ENCODE measurements at places on chromosomes 11 and 22.

- DNase-seq, result no peak
Observed at GRCh38 chr11:84812471-84812969, 814.6 kb downstream of the DLG2 start.

GRCh38 chr22:47041271-47042115, 279.0 kb downstream of the TBC1D22A start:
- DNase-seq, result no peak

DNA sequence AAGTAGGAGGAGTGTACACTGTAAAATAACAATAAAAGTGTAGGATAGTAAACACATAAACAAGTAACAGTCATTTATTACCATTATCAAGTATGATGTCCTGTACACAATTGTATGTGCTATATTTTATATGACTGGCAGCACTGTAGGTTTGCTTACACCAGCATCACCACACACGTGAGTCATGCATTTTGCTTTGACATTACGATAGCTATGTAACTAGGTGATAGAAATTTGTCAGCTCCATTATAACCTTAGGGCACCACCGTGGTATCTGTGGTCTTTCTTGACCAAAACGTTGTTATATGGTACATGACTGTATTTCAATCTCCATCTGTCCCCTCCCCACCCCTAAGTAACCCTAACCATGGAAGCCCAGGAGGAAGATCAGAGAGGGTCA, 1.1 kb downstream of the DNAL4 start:
- no peak for DNase-seq

DNA sequence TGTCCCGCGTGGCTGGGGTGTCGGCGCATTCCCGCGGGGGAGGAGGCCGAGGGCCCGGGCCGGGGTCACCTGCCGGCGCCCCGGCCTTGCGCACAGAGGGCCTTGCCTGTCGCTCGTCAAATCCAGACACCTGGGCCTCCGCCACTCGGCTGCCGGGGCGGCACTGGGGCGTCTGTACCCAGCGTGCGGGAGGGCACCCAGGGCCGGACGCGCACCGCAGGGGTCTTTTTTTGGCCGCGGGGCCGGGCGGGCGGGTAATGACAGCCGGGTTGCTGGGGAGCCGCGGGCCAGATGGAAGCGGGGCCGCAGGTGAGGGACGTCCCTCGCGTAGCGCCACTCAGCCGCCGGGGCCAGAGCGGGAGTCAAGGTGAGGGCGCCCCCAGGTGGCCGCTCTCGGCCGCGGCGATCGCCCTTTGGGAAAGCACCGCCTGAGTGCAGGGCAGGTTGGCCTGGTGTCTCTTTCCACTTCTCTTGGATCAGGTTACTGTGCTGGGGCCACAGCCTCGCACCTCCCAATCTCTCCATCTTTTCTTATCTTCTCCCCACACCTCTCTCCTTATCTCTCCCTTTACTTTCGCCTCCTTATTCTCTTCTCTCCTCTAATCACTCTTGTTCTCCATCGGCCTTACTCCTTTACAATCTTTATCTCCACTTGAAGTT, 3.5 kb downstream of the PHLDB1 start:
- no peak for DNase-seq

DNA sequence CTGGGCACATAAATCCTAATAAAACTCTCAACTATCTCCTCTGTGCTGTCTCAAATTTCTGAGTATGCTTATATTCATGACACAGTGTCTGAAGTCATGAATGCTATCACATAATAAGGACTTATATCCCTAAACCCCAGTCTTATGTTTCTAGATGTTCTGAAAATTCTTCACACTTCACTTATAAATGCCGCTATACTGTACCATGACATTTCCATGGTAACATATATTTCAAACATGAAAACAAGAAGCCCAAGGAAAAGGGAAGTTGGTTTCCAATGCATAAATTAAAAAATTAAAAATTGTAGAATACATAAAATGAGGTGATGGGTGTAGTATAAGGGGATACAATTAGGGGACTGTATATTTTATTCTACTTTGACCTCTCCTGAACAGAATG, 11.7 kb downstream of the GVQW3 start:
- DNase-seq, result no peak

- no peak for DNase-seq
Observed at GRCh38 chr11:11769782-11770181, 72.0 kb upstream of the USP47 start.

- no peak for DNase-seq
Observed at GRCh38 chr11:130278151-130278550, 36.6 kb downstream of the ZBTB44 start.

GRCh38 chr11:107092667-107093066, 74.4 kb upstream of the GUCY1A2 start:
- DNase-seq, result no peak

- DNase-seq, result no peak
Observed at GRCh38 chr22:19567157-19568009, 43.2 kb upstream of the CLDN5 start.

GRCh38 chr11:134062265-134063123, 6.4 kb upstream of the JAM3 start:
- no peak for DNase-seq

DNA sequence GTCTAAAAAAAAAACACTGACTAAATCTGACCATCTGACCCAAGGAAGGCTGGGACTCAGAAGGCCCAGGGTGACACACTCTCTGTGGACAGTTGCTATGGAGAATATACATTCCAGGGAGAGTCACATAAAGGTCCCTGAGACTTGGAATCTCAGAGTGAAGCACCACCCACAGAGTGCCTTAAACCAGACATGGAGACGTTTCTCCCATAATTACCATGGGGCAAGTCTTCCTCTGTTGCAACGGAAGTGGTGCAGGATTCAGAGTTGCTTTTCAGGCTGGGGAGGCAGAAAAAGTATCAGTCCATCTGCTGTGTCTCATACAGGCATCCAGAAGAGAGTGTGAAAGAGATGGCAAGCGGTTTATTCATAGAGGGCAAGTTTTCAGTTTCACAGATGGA, 58.7 kb upstream of the SLN start:
- no peak for DNase-seq

DNA sequence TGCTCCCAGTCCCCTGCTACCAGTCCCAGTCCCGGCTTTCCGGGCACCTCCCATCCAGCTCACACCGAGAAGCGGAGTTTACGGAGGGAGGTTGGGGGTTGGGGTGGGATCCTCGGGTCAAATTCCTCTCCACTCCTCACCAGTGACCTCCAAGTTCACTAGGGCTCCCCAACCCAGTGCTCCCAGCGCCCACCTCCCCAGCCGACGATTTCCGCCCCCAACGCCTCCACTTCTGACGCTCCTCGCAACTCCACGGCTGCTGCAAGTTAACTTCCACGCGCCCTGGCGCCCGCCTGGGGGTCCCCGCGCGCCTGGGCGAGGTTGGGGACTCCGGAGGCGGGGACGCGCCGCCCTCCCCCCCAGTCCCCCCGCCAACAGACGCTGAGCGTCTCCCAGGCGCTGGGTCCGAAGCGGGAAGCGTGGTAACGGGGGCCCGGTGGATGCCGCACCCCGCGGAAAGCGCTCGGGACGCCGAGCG, 526 bp downstream of the TPST2 start:
- peak; percentile 60 for DNase-seq

DNA sequence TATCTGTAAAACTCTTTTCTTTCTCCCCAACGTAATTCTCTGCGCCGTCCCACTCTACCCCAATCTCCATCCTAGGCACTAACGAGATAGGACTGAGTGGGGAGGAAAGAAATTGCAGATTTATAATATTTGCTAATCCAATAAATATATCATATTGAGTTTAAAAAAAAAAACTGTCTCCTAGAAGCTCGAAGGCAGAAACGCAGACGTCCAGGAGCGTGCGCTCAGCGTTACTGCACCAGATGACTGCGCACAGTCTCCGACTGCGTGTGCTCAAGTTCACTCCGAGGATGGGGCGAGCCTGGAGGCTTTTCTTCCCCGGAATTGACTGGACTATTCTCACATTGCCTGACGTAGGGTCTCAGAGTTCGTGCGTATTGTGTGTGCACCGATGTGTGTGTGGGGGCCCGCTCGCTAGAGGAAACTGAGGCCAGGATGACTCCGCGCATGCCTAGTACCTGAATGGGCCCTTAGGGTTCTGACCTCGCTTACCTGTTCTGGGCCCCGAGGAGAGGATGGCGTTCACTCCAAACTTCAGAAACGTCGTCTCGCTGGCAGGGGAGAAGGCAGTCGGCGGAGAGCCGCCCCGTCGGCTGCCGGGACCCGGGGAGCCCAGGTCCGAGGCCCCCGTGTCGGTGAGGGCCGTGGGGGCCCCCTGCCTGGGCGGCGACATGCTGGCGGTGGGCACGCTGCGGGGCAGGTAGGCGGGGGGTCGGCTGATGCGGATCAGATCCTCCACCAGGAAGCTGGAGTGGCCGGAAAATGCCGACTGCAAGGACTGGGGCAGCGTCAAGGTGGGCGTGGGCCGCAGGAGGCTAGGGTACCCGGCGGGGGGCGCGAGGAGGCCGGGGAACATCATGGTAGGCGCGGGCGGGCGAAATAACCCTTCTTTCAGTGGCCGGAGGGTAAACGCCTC, 551 bp downstream of the DBX1 start:
- peak; percentile 46 for DNase-seq

DNA sequence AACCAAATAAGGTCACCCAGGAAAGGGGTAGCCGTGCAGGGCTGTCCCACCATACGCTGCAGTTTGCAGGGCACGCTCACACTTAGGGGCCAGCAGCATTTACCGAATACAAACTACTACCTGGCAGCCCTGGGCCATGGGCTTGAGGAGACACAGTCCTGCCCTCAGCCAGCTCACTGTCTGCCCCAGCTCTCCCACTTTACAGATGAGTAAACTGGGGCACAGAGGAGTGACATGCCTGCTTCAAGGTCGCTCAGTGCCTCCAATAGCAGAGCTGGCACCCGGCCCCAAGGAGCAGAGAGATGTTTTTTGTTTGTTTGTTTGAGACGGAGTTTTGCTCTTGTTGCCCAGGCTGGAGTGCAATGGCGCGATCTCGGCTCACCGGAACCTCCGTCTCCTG, 2.8 kb downstream of the FADS3 start:
- DNase-seq, result no peak

GRCh38 chr11:126560221-126560620, 204.7 kb downstream of the ST3GAL4 start:
- DNase-seq, result no peak

GRCh38 chr11:73931039-73931645, 19.7 kb upstream of the DNAJB13 start:
- DNase-seq, result peak; percentile 64

- DNase-seq, result no peak
Observed at GRCh38 chr11:117946156-117946841, 17.1 kb upstream of the TMPRSS13 start.

DNA sequence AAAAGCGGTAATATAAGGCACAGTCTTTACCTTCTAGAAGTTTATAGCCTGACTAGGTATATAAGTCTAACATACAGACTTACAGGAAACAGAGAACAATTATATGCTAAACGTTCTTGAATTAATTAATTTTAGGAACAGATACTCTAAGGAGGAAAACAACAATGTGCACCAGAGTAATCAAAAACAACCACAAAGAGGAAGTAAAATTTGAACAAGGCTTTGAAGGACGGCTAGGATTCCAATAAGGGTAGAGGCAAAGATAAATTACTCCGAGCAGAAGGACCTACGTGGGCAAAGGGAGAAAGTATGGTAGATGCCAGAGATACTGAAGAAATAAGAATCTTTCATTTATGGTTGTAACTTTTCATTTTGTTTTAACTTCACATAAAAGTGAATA, 54.4 kb downstream of the ENTHD1 start:
- no peak for DNase-seq

GRCh38 chr11:111429066-111429506, 50.0 kb upstream of the POU2AF1 start:
- DNase-seq, result peak; percentile 42

DNA sequence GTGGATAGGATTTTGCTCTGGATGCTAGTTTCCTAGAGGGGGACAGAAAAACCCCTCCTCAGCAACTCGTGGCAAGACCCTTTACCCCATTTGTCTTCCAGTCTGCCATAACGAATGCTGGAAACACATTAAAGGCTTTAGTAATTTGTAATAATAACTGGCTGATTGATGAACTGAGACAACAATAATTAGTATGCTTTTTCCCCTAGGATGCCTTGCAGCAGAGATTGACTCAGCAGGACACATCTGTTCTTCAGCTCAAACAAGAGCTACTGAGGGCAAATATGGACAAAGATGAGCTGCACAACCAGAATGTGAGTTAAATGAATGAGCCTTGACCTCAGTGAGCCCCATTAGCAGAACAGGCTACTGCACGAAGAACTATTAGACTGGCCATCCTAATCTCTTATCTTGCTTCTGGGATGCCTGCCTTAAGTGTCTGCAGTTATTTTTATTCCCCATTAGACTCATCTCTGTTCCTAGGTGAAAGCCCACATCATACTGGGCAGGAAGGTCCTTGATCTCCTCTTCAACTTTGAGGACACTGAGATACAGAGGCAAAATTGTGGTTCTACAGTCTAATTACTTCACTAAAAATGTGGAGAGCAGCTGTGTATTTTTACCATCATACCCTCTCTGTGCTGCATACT, 32.9 kb upstream of the DLAT start:
- DNase-seq, result no peak

- DNase-seq, result no peak
Observed at GRCh38 chr11:74023276-74023675, 14.4 kb upstream of the UCP3 start.

- no peak for DNase-seq
Observed at GRCh38 chr11:118527109-118527508, at the start of gene TTC36. Gene TTC36 (plus strand): TSS chr11:118527474. CDS start chr11:118527495, 21 bp downstream.

- no peak for DNase-seq
Observed at GRCh38 chr11:121250843-121251242, 41.7 kb upstream of the SC5D start.

GRCh38 chr22:21994881-21995444, 12.4 kb upstream of the TOP3B start:
- DNase-seq, result no peak

DNA sequence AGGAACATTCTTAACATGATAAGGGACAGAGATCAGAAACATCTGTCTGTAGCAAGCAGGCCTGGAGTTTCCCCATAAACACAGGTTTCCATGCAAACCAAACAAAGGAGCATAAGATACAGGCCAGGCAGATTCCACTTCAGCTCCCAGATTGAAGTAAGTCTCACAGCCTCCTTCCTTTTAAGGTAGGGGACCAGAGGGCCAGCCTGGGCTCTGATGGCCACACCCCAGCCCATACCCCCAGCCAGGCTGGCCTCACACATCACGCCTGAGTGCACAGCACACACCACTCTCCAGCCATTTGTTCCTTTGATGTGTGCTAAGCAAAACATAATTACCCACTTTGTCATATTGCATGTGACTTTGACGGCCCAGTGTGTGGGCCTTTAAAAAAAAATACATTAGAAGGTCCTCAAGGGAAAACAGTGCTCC, 518.7 kb downstream of the NTM start:
- peak; percentile 44 for DNase-seq

GRCh38 chr11:126123686-126124085, 61.0 kb upstream of the CDON start:
- DNase-seq, result no peak

- DNase-seq, result no peak
Observed at GRCh38 chr11:18261721-18262120, 4.3 kb upstream of the SAA1 start.

DNA sequence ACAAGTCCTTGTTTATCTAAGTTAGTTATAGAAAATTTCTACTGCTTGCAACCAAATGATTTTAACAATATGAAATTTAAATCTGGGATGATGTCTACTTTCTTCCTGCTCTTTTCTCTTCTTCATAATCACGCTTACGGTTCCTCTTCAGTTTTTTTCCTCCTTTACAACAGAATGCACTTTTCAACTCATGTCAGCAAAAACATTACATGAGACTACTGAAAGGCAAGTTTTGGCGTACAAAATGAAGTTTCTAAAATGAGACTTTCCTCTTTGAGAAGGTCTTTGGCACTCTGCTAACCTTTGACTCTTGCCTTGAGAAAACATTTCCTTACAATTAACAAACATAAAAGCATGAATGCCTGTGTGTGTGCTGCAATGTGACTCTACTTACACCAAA, 23.3 kb downstream of the TMEM123 start:
- no peak for DNase-seq

Measured in SK-N-SH (cell line).